ENCODE measurements at places on chromosomes 11 and 22.
A peak's percentile ranks its signal among the peaks of the same experiment; 100 is the strongest.

- no peak for DNase-seq
Observed at GRCh38 chr11:15157181-15157580, 42.5 kb downstream of the INSC start.

DNA sequence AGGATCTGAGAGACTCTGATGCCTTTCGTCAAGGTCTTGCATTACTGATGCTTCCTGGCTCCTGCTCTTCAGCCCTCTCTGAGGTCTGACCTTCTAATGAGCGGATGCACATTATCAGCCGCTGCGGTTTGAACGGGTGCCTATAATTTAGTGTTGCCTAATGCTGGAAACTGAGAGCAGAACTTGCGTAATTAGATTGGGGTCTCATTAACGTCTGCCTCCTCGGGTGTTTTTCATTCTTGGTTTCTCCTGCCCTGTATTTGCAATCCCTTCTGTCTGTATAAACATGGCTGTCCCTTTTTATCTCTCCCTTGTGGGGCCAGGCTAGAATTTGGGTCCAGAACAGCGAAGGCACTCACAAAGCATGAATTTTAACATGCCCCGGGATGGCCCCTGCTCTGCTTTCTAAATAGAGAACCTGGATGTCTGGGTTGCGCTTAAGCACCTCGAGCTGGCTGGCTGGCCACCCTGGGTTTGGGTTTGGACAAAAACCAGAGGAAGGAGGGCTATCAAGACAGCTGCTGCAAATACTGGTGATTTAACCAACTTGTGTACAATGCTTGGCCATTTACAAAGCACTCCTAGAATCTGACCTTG is 118.6 kb downstream of the TIMP3 start:
- no peak for DNase-seq

GRCh38 chr11:863023-863909 is 20.6 kb downstream of the TSPAN4 start:
- DNase-seq = no peak

DNA sequence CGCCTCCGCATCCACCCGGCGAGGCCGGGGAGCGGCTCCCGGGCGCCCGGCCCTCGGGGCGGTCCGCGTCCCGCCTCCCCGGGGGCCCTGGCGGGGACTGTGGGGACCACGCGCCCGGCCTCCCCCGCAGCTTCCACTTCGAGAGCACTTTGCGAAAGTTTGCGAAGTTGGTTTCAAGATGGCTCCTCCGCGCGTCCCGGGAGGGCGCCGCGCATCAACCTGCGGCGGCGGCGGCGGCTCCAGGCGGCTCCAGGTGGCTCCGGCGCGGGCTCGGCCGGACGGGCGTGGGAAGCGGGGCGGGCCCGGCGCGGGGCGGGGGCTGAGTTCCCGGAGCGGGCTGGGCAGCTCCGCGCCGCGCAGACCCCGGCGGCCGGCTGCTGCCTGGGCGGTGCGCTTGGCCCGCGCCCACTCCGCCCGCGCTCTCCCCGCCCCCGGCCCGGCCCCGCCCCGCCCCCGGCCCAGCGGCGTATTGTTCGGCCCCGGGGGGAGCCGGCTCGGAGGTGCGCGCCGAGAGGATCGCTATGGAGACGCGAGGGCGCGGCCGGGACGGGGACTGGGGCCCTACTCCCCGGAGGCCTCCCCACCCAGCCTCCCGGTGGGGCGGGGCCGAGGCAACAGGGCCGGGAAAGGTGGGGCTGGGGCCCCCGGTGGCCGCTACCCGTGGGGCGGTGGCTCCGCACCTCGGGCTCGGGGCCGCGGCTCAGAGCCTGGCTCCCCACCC is at the start of gene CELSR1:
TSS of gene CELSR1 (minus strand) at position 396 of the 721 bp plus-strand sequence. CDS start 450 bp downstream, outside the sequence.
- no peak for DNase-seq

- peak; percentile 49 for DNase-seq
Observed at GRCh38 chr22:30556388-30556787, 9.8 kb upstream of the SEC14L6 start.

DNA sequence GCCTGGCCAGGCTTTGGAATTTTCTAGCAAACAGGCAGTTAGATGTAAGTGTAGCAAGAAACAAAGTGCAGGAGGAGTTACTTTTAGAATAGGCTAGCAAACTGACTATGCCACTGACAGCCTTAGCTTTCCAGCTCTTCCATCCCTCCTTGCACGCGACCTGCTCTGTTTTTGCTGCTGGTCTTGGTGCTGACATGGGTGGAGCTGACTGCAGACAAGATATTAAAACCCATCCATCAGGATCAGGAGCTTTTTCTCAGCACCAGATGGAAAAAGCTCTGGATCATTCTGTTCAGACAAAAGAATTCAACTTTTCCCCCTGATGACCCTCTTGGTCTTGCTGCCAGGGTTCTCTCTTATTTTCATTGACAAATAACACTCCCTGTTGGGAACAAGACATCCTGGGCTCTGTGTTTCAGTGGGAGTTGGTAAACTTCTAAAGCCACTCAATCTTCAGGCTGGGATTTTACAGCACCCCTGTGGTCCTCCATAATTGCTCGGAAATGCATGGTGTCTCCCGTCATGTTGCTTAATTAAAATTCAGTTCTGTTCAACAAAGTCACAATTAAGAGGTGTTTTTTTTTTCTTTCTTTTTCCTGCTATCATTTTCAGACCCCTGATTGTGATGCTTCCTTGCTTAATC is 240.0 kb upstream of the LARGE1 start:
- DNase-seq = no peak

DNA sequence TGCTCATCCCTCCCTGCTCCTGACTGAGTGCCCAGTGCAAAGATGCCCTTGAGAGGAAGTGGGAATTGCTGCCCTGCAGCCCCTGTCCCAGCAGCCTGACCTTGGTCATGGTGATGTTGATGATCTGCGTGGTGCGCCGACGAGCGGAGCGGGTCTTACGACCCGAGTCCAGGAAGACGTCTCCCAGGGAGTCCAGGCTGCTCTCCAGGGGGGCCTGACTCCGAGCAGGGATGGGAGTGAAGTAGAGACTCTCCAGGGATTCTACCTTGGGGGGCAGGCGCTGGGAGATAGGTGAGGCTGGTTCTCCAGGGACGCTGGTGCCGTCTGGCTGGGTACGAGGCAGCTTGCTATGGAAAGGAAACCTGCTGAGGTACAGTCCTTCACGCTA is 8.4 kb downstream of the IL18BP start:
- DNase-seq = no peak

DNA sequence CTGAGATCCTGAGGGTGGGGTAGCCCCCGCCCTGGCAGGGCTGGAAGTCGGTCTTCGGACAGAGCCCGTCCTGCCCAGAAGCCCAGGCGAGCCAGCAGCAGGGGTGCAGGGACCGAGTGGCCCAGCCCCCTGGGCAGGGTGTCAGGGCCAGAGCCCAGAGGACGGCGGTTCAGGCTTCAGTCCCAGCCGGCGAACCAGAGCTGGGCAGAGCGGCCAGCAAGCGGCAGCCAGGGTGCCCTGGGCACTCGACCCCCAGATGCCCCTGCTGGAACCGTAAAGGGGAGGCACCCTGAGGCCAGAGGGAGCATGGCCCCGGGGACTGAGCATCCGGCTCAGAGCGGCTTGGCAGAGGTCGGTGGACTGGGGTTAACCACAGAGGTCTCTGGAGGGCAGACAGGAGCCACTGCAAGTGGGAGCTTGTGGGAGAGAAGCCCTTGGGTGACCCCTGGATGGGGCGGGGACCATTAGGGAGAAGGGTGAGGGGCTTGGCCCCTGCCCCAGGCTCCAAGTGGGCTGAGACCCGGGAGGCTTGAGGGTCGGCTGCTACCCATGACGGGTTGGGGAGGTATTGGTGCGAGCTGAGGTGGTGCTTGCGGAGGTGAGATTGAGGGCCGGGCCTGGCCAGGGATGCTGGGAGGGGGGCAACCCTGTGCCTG is 15.9 kb downstream of the LSP1 start:
- DNase-seq = no peak

GRCh38 chr22:25741692-25742626 is at the start of gene MYO18B:
MYO18B (plus strand) TSS chr22:25742188; CDS start chr22:25761093, 18,905 bp downstream.
- no peak for DNase-seq

DNA sequence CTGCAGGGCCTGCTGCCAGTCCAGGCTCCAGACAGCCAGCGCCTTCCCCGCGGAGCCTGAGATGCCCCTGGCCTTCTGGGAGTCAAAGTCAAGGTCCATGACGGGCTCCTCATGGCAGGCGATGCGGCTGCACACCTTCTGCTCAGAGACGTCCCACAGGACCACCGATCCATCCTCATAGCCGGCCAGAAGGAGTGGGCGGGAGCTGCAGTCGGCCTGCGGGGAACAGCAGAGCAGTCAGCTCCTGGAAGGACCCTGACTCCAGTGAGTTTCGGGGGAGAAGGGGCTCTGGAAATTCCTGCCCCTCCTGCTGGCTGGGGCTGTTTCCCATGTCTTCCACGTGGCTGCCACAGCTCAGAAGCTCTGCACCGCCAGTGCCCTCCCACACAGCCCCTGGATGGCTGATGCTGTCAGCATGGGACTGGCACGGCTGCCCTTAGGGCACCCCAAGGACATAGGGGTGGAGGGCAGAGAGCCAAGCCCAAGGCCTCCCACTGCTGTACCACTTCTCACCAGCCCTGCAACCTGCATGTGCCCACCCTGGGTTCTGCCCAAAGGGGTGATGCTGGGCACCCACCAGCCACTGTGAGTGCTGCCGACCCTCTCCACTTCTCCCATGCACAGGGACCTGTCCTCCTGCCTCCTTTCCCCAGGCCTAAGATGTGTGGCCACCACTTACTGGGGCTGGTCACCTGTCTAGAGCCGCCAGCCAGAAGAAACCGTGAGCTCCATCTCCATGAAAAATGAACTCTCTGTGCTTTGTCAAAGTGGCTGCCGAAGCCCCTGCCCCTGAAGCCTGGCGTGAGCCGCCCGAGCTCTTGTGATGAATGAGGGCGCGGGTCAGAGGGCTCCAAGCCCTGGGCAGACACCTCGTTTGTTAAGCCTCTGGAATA is 41.7 kb downstream of the TBX1 start:
- no peak for DNase-seq

DNA sequence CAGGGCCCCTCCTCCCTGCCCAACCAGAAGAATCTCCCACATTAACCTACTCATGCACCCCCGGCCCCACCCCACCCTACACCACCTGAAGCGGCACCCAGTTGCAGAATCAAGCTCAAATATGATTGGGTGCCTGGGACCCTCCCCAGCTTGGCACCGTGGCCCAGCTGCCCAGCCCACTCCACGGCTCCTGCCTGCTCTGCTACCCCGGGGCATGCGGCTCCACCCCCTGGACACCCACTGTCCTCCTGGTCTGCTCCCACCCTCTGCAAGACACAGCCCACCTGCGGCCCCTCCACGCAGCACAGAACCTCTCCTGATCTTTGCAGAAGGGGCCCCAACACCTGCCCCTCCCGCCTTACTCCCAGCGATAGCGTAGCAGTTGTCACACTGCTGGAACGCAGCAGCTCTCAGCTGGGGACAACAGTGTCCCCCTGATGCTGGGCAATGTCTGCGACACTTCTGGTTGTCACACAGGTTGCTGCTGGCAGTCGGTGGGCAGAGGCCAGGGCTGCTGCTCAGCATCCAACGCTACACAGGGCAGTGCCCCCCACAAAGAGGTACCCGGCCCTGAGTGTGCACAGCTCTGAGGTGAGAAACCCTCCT is 32.0 kb upstream of the TESMIN start:
- no peak for DNase-seq

DNA sequence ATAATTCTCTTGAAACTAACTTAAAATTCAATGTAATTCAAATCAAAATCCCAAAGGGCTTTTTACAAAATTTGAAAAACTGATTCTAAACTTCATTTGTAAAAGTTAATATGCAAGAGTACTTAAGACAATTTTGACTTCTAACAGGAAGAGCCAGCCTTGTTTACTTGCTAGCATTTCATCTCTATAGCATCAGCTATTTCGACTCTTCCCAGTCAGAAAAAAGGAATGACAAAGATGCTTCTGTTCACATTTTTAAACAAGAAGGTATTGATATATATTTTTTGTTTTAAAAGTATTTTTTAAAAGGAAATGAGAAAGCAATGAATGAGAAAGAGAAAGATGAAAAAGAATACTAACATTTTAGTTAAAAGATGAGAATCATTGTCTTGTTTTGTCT is 16.4 kb downstream of the SLN start:
- DNase-seq = no peak

- no peak for DNase-seq
Observed at GRCh38 chr11:2899080-2899783, 13.7 kb upstream of the CDKN1C start.

DNA sequence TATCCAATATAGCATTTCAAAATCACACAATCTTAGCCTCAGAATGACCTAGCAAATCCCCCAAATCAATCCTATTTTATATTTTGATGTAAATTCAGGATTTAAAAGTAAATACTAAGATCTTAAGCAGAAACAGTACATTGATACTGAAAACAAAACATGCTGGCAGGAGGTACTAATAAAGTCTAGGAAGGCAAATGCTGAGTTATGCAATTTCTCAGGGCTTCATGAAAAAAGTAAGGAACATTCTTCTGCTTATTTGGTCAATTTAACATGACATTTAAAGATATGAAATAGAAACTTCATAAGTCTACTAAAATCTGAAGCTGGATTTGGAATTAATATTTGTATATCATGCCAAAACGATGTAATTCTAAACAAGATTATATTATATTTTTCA is 153.3 kb downstream of the SWAP70 start:
- DNase-seq = no peak

DNA sequence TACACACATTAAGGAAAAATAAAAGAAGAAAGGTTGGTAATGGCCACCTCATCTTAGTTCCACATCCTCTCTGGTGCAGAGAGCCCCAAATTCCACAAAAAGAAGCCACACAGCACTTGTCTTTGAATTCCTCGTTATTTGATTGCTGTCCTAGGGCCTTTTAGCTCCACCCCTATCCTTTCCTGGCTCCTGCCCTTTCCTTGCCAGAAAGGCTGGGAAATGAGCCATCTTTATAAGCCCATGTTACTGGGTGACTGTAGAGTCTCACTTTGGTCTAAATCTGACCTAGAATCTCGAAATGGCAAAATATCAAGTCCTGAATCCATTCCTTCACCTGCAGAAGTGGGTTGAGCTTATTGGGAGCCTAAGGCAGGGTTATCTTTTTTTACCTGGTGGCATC is 4.3 kb upstream of the TMEM132A start:
- DNase-seq = no peak

GRCh38 chr11:102347462-102348370 is 702 bp downstream of the BIRC2 start:
- DNase-seq = peak; percentile 88

GRCh38 chr11:30585892-30586250 is 282 bp downstream of the MPPED2 start:
- no peak for DNase-seq

- DNase-seq = no peak
Observed at GRCh38 chr11:33700063-33700501, 544 bp downstream of the C11orf91 start.

- no peak for DNase-seq
Observed at GRCh38 chr11:61075891-61076290, 26.4 kb upstream of the CD5 start.

DNA sequence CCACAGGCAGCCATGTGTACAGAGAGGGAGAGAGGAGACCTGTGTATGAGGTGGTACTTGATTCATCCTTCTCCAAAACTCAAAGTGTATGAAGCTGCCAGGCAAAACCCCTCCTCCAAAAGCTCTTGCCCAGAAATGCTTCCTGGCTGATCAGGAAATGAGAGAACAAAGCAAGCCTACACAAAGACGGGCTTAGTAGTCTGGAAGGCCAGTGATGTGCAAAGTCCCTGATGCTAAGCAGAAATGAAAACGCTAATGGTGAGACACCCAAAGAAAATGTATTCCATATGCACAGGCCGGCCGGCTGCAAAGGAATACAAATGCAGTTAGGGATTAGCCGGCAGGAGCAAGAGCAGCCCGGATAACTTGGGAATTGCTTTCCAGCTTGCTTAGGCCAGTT is 234.9 kb upstream of the CADM1 start:
- DNase-seq = no peak

GRCh38 chr11:33001281-33001680 is 14.4 kb upstream of the DEPDC7 start:
- no peak for DNase-seq
